ENCODE measurements at places on chromosomes 5 and 9.

GRCh38 chr5:74616236-74617146 is 24.0 kb downstream of the ENC1 start:
- DNase-seq, result peak; percentile 64

- no peak for DNase-seq
Measured at GRCh38 chr5:144036476-144036875, 134.0 kb downstream of the YIPF5 start.

DNA sequence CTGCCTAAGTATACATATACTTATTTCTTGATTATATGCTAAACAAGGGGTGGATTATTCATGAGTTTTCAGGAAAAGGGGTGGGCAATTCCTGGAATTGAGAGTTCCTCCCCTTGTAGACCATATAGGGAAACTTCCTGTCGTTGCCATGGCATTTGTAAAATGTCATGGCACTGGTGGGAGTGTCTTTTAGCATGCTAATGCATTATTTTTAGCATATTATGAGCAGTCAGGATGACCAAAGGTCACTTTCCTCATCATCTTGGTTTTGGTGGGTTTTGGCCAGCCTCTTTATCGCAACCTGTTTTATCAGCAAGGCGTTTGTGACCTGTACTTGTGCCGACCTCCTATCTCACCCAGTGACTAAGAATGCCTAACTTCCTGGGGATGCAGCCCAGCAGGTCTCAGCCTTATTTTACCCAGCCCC is 80.9 kb downstream of the ALDH7A1 start:
- DNase-seq, result no peak

- DNase-seq, result no peak
Measured at GRCh38 chr5:81184749-81185110, 48.4 kb upstream of the CKMT2 start.
